ENCODE measurements at places on chromosomes 5 and 9.

GRCh38 chr5:10507575-10508096 lies 56.2 kb upstream of the ANKRD33B start:
- DNase-seq, result no peak

DNA sequence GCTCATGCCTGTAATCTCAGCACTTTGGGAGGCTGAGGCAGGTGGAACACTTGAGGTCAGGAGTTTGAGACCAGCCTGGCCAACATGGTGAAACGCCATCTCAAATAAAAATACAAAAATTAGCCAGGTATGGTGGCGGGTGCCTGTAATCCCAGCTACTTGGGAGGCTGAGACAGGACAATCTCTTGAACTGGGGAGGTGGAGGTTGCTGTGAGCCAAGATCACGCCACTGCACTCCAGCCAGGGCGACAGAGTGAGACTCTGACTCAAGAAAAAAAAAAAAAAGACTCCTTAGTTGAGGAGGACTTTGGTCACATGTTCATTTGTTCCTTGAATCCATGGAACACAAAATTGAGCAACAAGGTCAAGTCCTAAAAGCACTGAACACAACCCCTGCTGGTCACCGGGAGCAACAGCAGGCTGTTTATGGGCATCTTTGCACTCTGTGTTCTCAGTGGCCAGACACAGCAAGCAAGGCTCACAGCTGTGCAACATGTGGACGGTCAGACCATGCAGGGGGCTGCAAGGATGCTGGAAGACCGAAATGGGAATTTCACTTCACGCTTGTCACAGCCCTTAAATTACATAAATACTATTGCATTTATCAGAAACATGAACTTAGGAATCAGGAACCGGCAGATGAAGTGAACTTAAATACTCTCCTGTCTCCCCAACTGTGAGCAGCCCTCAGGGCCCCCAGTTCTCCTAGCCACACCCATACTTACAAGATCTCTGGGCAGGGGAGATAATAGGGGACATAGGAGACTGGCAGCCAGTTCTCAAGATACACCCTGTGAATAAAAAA lies 2.8 kb downstream of the GBGT1 start:
- peak; percentile 76 for DNase-seq

- DNase-seq, result no peak
Measured at GRCh38 chr5:162824360-162824759, 613.0 kb upstream of the CCNG1 start.

GRCh38 chr5:168578006-168578405 lies 1.2 kb downstream of the PANK3 start:
- no peak for DNase-seq

DNA sequence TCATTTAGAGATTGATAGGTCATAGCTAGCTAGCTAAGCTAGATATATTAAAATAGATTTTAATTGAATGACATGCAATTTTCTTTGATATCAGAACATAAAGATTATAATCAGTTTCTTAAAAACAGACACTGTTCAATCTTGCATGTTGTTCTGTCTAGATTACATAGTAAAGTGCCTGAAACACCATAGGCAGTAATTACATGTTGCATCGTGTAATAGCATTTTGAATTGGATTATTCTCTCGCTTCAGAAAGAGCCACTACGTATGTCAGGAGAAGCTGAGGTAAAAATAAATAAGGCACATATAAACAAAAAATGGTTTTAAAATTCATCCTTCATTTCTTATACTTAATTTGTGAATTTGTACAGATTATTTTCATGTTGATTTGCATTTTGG lies 148.0 kb upstream of the CDH12 start:
- DNase-seq, result no peak

DNA sequence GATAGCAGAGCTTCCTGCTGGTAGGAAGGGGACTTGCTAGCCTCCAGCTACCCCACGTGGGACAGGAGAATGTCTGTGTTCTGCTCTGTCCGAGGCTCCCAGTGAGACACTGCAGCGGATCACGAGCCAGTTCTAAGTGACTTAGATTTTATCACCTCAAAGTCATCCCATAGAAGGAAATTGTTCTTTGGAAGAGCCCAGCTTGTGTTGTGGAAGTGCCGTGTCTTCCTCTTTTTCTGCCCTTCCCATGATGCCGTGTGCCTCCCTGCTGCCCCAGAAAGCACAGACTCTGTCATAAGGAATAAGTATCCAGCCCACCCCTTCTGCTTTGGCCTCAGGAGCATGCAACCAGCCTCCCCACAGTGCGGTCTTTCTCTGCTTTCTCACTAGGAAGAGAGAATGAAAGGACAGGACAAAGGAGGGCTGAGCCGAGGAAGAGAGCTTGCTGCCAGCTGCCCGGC lies 35.6 kb downstream of the RUFY1 start:
- no peak for DNase-seq

GRCh38 chr9:130276955-130277354 lies 11.4 kb downstream of the HMCN2 start:
- no peak for DNase-seq

DNA sequence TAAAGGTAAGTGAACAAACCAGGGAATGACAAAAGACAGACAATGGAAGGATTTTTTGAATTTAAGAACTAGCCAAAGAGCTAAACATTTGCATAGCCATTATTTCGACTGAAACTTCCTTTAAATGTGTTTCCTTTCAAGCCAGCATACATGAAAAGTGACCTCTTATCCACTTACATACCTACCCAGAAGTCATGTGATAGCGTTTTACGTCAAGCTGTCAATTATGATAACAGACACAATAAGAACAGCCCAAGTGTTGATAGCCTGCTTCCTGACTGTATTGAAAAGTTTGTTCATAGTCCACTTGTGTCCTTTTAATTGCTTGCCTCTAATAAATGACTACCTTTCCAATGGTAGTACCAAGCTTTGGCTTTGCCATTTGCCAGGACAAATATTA lies 206.0 kb downstream of the NFIB start:
- no peak for DNase-seq

DNA sequence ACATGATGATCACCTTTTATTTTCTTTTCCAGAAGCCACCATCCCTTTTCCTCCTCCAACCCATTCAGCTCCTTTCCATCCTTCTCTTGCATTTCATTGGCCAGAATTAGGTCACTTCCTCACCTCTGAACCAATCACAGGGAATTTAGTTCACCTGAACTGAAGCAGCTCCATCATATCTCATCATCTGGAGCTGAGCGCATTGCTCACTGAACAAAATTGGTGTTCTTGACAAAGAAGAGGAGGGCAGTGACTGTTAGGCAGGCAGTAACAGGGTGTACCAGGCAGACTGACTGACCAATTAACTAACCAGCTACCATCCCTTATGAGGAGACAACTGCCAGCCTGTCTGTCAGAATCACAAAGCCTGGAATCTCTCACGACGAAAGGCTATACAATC lies 1.8 kb upstream of the ZNF354A start:
- no peak for DNase-seq

DNA sequence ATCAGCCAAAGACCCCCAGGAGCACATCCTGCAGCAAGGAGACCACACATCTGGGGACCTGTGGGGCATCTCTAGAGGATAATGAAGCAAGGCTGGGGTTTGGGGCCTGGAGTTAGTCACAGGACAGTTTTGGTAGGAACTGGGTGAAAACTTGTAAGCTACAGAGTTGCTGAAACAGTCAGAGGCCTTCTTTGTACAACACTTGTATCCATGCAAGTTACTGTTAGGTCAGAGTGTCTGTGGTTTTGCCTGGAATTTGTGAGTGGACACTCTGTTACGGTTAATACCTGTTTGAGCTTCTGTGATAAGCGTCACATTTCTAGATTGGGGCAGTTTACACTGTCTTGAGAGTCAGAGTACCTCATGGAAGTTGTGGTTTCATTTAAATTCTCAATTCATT lies 22.6 kb upstream of the ASPN start:
- no peak for DNase-seq

DNA sequence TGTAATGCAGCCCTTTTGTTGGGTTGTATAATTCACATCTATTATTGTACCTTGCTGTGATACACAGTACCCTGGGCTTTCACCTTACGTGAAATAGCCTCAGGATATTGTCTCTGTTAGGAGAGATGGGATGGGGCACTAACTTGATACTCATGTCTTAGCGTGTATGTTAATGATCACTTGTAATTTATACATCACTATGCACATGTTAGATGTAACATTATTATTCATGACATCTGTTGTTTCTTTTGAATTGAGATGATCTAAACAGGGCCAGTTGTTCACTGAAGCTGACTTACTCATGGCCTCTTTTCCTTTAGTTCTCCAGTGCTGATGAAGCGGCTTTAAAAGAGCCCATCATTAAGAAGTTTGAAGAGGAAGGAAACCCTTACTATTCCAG lies 65.2 kb downstream of the MCCC2 start:
- no peak for DNase-seq

- DNase-seq, result peak; percentile 65
Measured at GRCh38 chr5:172740428-172741205, 30.4 kb downstream of the DUSP1 start.

GRCh38 chr9:121499177-121499426 lies 542 bp downstream of the GGTA1 start:
- no peak for DNase-seq

DNA sequence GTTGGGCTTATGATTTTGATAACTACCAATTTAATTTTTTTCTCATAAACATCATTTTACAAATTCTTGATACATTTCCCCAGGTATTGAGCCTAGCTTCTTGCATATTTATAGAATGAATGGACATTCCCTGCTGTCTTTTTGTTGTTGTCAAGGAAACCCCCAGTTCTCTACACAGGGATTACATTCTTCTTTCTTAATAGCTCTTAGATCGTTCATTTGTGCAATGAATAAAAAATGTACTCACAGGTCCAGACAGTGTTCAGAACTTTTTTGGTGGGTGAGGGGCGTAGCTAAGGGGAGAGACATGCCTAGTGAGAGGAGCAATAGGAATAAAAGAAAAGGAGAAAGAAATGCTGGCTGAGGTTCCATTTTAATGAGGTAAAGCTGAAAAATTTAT lies 58.6 kb downstream of the VCAN start:
- no peak for DNase-seq

DNA sequence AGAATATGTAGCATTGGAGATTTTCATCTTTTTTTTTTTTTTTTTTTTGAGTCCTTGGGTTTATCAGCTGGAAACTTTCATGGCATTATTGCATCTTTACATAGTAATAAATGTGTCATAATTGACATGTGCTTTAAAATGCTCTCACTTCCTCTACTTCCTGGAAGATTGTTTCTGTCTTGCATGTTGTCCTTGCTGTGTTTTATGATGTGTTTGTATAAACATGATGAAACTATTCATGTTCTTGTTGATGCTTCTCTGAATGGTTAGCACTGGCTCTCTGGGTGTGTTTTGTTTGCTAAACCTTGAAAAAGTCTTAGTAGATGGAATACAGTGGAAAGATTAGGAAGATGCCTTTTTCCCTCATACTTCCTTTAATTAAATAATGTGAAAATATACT lies 87.9 kb downstream of the IQGAP2 start:
- DNase-seq, result no peak

DNA sequence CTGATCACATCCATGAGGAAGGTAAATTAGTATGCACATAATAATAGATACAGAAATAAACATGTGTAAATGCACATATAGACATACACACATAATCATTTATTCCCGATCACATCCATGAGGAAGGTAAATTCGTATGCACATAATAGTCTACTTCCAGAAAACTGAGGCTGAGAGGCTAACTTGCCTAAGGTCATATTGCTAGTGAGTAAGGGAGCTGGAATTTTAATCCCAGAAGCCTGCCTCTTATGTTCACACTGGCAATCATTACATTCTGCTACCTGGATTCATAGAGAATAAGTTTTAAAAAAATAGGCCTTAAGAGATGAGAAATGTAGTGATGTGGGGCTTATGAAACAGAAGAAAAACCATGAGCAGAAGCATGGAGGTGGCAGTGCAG lies 716.3 kb downstream of the BRINP1 start:
- no peak for DNase-seq

DNA sequence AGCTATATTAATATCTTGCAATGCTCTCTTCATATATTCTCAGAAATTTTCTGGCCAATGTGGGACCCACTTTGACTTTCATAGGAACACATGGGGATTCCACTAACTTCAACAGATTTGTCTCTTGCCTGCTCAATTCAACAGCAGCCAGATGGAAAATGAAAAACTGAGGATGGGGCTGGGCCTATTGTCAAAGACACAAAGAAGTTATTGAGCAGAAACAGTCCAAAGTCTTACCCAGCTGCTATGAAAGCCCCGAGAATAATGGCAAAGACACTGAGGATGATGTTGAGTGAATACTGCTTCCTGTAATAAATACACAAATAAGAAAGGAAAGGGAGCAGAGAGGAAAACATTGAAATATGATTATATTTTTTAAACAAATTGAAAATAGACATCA lies 32.6 kb downstream of the SLC35D2 start:
- no peak for DNase-seq

- no peak for DNase-seq
Measured at GRCh38 chr5:163846512-163846911, 341.1 kb downstream of the MAT2B start.

- peak; percentile 49 for DNase-seq
Measured at GRCh38 chr5:74651710-74652109, 11.2 kb upstream of the ENC1 start.

- peak; percentile 85 for DNase-seq
Measured at GRCh38 chr5:15008476-15008875, 136.9 kb upstream of the ANKH start.

DNA sequence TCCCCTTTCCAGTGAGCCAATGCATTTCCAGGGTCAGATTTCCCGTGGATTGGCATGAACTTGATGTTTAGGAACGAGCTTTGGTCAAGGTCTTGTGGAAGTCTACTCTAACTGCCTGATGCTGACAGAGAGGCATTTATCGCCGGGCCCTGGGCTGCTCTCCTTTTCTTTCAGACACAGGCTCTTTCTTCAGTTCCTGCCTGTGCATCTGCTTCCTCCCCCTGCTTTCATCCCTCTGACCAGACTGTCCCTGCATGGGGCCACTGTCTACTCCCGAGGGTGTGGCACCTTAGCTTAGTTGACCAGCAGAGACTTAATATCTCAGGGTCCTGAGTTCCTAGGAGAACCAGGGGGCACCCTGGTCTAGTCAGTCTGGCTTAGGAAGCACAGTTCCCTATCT lies 41.2 kb downstream of the RALGPS1 start:
- no peak for DNase-seq

- no peak for DNase-seq
Measured at GRCh38 chr5:119470851-119471451, 18.7 kb downstream of the HSD17B4 start.

GRCh38 chr5:105508519-105508918 lies 1945.9 kb upstream of the NUDT12 start:
- DNase-seq, result no peak

DNA sequence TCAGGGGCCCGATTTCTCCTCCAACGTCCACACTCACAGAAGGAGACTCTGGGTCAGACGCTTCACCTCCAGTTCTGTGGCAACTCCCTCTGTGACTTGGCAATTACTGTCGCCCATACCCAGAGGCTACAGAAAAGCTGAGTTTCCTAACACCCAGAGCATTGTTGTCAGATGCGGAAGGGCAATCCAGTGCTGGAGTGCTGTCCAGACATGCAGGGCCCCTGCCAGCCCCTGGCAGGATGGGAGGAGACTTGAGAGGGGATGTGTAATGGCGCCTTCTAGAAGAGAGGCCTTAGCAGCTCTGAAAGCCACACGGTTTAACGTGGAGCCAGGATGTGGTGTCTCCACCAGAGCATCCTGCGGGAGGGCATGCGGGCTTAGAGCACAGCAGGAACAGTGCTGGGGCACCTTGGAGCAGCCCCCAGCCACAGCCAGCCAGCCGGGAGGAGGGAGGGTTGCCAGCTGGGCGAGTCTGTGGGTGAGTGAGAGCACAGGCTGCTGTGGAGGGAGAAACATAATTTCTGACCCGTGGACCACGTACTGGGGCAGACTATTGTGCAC lies 139.4 kb upstream of the IRX1 start:
- no peak for DNase-seq
